CD4-positive, alpha-beta T cell treated with Interferon alpha-2 for 1 hour (primary cell): ENCODE measurements at places on chromosomes 11 and 22.

DNA sequence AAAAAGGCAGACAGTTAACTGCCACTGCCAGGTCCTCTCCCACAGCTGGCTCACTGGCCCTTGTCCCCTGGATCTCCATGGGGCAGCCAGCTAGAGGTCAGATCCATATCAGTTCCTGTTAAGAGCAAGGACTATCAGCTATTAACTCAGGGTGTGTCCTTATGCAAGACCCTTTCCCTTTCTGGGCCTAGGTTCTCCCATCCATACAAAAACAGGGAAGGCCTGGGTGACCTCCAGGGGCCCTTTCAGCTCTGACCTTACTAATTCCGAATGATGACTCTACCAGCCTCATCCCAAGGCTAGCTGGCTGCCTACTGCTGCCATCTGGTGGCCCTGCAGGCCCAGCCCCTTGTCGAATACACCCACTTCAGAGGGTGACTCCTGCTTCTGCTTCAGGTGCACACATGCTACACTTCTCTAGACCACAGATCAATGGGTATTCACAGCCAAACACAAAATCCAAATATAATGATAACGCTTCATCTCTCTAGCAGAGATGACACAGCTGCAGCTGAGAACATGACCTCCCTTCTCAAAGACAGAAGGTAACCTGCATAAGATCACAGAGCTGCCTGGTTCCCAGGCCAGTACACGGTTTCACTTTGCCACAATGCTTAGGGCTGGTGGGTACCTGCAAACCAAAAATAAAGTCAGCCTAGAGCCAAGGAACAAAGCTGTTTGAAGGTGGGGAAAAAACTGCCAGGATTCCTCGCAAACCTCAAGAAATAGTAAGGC is 34.1 kb downstream of the SERGEF start:
- DNase-seq = no peak

DNA sequence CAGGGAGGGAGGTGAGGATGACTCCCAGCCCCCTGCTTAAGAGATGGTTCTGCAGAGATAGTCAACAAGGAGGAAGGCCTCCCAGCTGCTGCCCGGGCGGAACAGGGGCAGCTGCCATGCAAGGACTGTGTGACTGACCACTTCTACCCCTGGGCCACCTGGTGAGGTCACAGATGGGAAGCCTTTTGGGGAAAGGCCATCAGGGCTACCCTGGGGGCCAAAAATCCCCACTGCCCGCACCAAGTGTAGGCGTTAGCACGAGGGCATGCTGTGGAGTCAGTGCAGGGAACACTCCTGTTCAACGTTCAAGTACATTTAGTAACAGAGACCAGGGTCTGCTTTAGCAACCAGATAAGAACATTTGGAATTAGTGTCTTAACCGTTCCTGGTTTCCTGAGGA is 372.9 kb downstream of the BRD1 start:
- DNase-seq = no peak

DNA sequence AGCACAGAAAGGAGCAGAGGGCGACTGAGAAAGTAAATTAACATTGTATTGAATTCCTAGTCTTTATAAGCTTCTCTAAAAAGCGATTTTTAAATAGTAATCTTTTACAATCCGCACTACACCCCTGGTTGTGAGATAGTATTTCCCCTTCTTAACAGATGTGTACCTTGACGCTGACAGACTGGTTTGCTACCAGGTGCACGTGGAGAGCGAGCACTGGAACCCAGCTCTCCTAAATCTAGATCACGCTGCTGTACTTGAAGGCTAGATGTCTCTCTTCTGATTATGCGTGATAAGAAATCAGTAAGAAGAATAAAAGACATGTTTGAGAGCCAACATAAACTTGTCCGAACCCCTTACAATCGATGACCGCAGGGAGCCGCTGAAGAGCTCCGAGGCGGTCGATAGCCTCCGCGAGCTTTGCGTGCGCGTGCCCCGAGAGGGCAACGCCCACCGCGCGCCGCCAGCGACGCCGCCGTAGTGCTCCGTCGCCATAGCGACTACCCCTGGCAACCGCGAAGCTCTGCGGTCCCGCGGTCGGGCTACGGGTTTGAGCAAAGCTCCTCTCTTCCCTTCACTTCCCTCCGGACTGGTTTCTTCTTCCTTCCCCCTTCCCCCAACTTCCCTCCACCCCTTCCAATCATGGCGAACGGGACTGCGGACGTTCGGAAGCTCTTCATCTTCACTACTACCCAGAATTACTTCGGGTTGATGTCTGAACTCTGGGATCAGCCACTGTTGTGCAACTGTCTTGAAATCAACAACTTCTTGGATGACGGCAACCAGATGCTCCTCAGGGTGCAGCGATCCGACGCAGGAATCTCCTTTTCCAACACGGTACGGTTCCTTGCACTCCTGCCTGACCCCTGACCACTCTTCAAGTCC is at the start of gene DYNC2H1:
Gene DYNC2H1 (plus strand): TSS at position 494 of the 885 bp plus-strand sequence. CDS start 149 bp downstream, at position 643.
- peak; percentile 86 for DNase-seq

DNA sequence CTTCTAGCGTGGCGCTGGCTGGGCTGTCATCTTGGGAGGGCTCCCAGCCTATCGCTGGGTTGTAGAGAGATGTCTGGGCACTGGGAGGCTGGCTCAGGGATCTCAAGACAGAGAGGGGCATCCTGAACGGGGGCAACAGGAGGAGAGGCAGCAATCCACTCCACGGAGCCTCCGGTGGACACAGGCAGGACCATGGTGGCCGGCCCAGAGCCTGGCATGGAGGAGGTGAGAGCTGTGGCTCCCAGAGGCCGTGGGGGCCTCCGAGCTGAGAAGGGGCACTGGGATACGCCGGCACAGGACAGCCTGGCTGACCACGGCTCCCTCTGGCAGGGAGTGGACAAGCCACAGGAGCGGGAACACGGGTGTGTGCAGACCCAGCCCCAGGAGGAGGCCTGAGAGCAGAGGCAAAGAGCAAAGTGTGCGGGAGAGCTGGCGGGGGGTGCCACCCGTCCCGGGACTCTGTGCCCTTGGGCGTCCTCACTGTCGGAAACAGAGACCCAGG is 9.1 kb downstream of the MRGPRF start:
- no peak for DNase-seq

DNA sequence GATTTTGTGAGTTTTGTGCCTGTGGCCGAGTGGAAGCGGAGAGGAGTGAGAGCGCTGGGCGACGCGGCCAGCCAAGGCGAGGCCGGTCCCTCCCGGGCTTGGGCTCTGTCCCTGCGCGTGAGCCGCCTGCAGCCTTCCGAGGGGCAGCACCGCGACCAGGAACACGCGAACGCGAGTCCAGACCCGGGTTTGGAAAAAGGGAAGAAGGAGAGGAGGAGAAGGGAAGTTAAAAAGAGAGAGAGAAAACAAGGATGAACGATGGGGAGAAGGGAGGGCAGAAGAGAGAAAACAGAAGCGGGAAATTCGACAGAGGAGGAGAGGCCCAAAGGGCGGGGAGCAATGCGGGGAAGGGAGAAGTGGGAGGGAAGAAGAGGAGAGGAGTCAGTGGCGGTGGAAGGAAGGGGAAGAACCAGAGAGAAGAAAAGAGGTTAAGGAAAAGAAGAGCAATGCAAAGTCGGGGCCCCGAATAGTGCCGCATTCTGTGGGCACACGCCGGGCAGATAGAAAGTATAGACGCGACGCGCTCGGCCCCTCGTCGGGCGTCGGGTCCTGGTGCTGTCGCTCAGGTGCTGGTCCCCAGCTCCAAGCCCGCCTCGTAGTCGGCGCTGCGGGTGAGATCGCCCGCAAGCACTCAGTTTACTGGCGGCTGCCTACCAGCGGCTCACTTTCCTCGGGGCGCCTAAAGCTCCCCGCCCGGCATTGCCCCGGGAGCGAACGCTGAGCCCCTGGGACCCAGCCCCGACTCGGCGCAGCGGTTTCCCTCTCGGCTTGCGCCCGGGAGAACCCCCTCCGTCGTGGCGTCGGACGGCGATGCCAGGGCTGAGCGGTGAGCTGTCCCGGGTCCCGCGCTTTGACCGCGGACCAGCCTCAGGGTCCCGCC is 2.8 kb upstream of the BARX2 start:
- no peak for DNase-seq

DNA sequence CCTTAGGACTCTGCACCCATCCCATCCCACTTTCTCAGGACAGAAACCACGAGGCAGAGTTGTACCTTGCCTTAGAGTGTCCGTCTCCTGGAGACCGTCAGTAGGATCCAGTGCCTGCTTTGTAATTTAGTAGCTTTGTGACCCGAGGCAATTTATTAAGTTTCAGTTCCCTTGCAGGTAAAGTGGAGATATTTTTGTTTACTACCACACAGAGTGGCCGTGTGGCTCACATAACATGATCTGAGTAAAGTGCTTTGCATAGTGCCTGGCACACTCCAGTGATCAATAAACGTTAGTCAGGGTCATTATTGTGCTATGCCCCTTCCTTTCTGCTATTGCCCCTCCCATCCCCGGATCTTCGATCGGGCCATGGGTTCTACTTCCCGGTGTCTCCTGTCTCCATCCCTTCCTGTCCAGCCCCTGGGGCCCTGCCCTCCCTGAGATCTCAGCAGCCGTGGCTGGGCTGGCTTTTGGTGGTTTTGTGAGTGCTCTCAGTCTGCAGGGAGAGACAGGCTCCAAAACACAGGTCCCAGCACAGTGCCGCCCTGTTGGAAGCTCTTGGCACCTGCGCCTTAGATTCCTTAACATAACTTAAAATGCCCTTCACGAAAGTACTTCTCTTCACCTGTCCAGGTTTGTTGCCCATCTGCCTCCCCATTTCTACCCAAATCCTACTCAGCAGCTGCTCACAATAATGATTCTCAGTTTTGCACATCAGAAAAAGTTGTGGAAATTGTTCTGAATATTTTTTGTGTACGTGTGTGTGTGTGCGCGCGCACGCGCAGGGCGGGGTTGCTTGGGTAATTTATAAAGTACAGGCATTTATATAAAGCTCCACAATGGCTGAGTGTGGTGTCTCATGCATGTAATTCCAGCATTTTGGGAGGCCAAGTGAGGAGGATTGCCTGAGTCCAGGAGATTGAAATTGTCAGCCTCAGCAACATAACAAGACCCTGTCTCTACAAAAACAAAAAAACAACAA is 753.7 kb downstream of the NTM start:
- no peak for DNase-seq

- DNase-seq = no peak
Measured at GRCh38 chr11:1822648-1823375, 12.0 kb upstream of the SYT8 start.

GRCh38 chr22:38348751-38349496 is 31.7 kb upstream of the CSNK1E start:
- no peak for DNase-seq

DNA sequence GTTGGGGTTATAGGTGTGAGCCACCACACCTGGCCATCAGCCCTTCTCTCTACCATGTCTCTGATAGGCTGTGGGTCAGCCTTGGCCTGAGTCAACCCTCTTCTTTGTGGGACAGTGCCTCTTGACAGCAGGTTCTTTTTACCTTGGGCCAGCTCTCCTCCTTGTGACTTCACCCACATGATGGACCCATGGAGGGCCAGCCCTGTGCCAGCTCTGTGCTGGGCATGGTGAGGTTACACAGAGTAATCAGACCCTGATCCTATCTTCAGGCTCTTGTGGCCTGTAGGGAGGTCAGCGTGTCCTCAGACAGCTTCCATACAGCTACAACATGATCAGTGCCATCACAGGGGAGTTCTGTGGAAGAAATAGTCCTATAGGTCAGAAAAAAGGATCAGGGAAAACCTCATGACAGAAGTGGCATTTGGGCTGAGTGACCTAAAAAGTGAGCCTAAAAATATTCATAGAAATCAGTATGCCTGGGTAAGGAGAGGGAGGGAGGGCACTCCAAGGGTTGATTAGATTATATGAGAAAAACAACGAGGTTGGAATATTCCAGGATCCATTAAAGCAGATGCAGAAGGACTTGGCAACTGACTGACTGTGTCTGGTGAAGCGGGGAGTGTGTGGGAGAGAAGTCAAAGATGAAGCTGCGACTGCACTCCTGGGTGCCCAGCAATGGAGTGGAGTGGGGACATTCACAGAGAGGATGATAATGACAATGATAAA is 17.1 kb downstream of the OTOG start:
- no peak for DNase-seq

DNA sequence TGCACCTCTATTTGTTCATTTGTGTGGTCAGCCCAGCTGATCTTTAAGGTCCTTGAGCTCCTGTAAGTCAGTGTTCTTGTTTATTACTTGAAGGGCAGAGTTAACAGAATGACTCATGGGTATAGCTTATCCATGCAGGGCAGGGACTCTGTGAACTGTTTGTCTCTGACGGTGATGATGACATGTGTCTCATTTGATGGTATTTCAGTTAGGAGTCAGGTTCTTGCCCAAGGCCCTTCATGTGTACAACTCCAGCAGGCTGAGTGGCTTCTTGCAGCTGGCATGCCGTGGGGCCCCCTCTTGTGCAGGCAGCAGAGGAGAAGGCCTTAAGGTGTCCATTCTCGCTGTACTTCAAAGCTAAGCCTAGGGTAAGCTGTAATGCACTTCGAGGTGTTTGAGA is 165.1 kb downstream of the DBX1 start:
- DNase-seq = no peak

- DNase-seq = no peak
Measured at GRCh38 chr22:20441631-20442484, 4.2 kb upstream of the SCARF2 start.
